Activated gamma-delta T cell treated with Interleukin-2 at 50 U/mL for 16 hours (primary cell): ENCODE measurements at places on chromosomes 5 and 9.

DNA sequence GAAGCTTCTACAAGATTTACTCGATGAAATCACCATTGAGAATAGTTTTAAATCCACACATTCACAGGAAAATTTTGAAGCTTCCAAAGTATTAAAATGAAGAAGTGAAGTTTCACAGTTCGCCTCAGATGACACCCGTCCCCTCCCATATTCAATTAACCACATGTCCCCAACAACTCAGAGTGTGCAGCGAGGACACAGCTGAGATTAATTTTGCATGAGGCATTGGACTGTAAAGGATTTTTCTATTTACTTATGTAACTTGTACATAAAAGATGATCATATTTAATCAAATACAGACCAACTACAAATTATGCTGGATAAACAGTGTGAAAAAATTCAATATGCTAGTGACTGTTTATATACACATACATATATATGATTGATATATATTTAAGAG lies 84.7 kb upstream of the OLFM1 start:
- DNase-seq: no peak

DNA sequence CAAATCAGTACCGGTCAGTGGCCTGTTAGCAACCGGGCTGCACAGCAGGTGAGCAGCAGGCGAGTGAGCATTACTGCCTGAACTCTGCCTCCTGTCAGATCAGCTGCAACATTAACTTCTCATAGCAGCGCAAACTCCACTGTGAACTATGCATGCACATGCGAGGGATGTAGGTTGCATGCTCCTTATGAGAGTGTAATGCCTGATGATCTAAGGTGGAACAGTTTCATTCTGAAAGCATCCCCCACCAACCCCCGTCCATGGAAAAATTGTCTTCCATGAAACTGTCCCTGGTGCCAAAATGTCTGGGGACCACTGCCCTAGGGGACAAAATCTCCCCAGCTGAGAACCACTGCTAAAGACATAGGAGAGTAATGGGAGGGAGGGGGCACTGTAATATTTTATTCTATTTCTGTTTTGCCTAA lies 51.1 kb downstream of the P4HA2 start:
- DNase-seq: no peak

GRCh38 chr9:138097501-138097991 lies 220.0 kb downstream of the CACNA1B start:
- no peak for DNase-seq

- no peak for DNase-seq
Measured at GRCh38 chr5:58453306-58453705, 6.6 kb downstream of the PLK2 start.

DNA sequence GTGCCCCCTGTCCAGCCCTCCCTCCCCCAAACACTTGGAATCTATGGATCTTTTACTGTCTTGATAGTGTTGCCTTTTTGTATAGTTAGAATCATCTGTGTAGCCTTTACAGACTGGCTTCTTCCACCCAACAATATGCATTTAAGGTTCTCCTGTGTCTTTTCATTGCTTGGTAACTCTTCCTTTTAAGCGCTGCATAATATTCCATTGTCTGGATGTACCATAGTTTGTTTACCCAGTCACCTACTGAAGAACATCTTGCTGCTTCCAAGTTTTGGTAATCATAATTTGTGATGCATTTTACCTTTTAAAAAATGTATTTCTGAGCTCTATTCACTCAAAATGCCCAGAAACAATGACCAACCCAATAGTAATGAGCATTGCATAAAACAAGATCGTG lies 17.7 kb upstream of the LMX1B start:
- no peak for DNase-seq

DNA sequence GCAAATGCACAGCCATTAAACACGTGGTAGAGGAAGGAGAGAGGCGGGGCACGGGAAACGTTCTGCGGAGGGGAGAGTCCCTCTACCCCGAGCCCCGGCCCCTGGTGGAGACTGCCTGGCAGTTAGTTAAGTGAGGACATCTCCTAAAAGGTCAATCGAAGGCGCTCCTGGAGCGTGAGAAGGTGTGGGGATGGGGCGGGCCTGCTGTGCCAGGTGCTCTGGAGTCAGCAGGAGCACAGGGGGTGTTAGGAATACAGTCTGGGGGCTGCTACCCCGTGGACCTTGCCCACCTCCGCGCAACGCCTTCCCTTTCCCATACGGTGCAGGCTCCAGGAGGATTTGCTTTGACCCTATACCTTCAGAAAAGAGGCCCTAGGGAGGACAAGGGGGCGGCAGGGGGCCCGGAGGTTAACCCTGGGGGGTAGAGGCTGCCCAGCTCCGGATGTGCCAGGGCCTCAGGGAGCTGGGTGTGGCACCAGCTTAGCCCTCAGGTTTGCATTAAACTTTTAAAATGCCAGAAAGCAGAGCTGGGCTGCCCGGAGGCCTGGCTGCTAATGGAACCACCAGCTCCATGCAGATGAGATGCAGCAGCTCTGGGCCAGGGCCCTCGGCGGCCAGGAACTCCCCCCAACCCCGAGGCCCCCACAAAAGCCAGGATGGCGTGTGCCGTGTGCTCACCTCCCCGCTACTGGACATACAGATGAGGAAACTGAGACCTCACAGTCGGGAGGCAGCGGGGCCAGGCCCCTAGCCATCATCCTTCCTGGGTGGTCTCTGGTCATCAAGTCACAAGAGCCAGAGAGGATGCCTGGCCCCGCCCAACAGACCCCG lies 39.2 kb downstream of the NACC2 start:
- no peak for DNase-seq
